ENCODE measurements at places on chromosomes 2 and 18.

DNA sequence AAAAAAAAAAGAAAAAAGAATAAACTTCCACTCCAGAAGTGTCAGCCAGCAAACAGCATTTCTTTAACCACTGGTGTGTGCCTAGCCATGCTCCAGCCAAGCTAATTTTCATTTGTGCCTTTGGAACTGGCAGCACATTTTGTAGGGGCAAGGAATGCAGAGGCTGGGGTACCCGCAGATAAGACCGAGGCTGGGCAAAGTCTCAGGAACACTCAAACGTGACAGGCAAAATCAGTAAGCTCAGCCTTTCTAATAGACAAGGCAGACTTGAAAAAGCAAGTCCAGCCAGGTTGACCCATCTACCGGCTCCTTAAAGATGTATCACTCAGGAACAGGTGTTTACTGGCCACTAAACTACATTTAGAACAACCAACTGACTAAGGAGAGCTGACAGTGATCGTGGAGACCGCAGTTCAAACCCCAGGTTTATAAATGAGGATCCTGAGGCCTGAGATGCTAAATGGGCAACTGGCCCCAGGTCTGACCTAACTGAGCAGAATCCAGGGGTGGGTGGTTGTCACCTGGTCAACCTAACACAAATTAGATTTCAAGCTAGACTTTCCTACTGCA is 16.7 kb downstream of the NFE2L2 start:
- no peak for DNase-seq

DNA sequence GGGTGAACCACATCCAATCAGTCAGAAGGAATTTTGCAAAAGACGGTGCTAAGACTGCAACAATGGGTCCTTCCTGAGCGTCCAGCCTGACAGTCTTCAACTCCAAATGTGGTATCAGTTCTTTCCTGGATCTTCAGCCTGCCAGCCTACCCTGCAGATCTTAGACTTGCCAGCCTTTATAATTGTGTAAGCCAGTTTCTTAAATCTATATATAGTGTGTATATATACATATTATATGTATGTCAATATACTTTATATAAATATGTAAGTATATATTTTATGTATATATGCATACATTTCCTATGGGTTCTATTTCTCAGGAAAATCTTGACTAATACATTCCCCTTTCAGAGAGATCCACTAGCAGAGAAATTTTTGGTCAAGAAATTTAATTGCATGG is 245.5 kb downstream of the FHOD3 start:
- DNase-seq = no peak

DNA sequence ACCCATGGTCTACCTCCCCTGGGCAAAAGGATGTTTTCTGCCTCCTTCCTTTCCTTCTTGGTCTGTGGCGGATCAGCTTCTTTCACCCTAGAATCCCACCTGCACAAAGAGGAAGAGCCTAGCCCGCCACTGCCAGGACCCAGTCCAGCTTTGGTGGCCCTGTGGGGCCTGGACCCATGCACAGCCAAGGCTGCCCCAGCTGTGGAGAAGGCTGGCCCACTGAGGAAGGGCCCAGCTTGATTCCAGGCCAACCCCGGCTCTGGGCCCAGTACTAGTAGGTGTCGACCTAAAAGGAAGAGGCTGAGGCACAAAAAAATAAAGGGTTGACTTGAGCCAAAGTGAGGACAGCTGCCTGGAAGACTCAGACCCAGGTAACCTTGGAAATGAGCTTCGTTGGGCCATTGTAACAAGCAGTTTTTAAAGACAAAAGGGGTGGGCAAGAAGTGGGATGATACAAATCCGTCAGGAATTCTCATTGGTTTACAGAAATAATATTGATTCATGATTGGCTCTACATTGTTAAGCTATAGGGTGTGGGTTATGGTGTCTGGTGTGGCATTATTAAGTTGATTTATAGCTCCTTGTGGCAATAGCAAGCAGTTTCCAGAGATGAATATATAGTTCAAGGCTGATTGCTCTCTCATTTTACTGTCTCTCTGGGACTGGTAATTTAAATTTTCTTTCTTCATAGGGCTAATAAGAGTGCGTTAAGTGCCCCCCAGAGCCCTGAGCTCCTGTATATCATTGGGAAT is 29.8 kb upstream of the MAL start:
- DNase-seq = peak; percentile 55

GRCh38 chr18:55663891-55664290 is 75.9 kb upstream of the TCF4 start:
- DNase-seq = no peak

- no peak for DNase-seq
These were observed 916 bp downstream of the TAF4B start for GRCh38 chr18:26227051-26227670.

DNA sequence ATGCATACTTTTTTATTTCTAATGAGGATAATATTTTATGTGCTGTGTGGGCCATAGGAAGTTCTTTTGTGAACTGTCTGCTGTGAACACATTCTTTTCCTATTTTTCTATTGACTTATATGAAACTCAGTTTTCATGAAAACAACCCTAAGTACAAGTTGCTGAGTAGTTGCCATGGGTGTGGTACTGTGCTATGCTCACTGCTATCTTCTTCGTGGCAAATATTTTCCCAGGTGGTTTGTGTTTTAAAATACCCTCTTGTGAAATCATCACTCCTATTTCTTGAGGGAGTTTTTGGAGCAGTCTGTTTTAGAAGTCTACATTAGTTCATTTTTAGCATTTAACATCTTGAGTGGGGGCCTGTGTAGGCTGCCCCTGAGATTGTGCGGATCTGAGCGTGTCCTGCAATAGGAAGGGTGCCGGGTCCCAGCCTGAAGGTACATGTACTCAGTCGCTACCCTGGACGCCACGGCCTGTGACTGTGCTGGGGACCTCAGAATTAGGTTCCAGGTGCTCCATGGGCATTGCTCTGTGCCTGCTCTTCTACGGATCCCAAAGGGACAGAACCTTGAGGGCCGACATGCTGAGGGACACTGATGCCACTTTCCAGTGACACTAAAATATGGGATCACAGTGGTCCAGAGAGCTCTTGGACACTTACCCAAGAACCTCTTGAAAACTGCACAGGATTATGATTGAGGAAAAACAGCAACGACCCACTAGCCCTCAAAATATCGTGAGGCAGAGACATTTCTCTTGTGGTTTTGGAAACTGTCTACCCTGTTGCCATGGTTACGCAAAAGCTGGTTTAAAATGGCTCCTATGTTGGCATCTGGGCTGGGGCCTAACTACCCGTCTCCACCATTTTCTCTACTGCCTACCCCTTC is 480.4 kb downstream of the TGIF1 start:
- DNase-seq = no peak

DNA sequence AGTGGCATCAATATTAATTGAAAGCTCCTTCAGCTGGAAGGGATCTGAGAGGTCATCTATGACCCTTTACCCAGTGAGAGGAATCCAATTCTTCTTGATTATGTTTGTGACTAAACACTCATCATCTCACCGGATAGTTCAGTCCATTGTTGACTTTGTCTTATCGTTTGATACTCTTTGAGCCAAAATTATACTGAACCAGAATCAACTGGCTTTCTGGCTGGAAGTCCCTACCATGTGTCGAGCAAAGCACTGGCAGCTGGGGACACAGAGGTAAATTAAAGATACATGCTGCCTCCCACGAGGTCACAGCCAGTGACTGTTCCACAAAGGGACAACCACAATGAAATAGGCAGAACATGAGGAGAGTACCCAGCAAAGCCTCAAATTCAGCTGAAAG is 91.4 kb upstream of the FHL2 start:
- no peak for DNase-seq

DNA sequence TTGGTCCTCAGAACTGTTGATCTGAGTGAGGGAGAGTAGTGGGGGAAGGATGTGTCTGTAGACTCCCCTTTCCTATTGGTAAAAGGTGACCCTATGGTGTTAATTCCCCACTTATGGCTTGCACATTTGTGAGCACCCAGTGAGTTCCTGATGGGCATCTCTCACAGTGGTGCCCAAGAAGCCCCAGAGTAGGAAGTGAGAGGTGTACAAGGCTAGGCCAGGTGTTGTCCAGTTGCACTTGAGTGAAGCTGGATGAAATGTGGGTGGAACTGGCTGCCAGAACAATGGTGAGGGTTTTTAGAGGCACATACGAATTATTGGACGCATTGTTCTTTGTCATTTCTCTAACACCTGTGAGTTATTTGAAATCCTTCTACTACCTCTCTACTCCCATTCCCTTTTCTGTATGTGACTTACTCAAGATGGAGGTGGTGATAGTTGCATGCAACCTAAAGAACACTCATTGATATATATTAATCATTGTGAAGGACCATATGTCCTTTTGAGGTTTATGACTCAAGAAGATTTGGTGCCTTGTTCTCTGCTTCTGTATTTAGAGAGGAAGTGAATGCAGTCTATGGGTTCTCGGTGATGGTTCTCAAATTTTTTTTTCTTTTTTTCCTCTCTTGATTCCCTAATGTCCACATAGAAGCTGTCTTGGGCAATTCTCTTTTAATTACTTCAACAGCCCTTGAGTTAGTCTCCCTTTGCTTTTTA is 162.7 kb downstream of the FSHR start:
- DNase-seq = no peak

GRCh38 chr2:16406496-16407289 is 258.9 kb downstream of the CYRIA start:
- no peak for DNase-seq

- no peak for DNase-seq
These were observed 20.9 kb upstream of the STEAP3 start for GRCh38 chr2:119202610-119203310.

GRCh38 chr2:230170532-230170931 is 49.3 kb downstream of the SP110 start:
- no peak for DNase-seq

- no peak for DNase-seq
These were observed 3.7 kb upstream of the MRPS9 start for GRCh38 chr2:105034170-105034569.

- DNase-seq = peak; percentile 13
These were observed 13.6 kb downstream of the SAG start for GRCh38 chr2:233321166-233321565.

DNA sequence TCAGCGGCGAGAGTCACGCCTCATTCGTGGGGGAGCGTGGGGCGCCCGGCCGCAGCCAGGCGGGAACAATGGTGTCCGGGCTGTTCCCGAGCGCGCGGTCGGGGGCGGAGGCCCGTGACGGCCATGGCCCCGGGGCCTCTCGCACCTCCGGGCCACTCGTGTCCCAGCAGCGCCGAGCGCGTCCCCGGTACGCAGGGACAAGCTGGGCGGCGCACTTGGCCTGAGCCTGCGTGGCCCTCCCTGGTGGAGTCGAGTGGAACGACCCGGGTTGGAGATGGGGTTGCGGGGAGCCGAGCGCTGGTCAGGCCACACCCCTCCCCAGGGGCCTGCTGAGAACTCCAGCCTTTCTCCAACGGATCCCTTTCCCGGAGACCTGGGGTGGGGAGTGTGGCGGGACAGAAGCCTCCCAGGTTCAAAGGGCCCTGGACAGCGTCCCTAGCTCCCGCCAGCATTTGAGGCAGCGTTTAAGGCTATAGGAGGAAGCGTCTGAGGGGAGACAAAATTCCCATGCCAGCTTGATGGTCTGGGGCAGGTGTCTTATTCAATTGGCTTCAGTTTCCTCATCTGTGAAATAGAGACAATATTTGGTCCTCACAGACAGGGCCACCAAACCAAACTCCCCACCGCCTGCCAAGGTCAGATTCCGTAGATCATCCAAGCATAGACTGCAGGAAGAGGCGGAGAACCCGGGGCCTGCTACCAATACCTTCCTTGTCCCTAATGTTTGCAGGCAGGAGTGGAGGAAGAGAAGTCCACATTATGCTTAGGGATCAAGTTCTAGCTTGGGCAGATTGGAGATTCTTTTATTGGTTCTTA is 553 bp downstream of the CNDP2 start:
- DNase-seq = no peak

DNA sequence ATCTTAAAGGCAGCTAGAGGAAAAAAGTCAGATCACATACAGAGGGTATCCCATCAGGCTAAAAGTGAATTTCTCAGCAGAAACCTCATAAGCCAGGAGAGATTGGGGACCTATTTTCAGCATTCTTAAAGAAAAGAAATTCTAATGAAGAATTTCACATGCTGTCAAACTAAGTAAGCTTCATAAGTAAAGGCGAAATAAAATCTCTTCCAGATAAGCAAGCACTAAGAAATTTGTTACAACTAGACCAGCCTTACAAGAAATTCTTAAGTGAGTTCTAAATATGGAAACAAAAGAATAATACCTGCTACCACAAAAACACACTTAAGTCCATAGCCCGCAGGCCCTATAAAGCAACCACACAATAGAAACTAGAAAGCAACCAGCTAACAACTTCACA is 186.1 kb downstream of the ETAA1 start:
- no peak for DNase-seq

Data from chondrocyte (in vitro differentiated cells).